Neural crest cell (in vitro differentiated cells): ENCODE measurements at places on chromosomes 2 and 18.

DNA sequence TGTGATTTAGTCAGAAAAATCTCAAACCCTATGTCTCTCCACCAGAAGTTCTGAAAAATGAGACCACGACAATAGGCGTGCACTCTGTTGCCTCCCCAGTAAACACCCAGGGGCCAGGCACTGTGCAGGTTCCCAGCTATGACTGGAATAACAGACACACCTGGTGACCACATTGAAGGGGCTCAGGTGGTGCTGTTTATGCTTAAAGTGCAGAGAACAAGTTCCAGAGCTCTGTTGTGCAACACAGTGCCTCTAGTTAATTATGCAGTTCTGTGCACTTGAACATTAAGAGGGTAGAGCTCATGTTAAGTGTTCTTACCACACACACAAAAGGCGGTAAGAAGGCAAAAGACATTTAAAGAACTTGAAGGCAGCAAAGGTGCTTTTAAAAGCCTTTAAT is 52.6 kb upstream of the AFF3 start:
- DNase-seq, result no peak

- no peak for DNase-seq
Measured at GRCh38 chr2:110995911-110996310, 124.8 kb upstream of the BCL2L11 start.

DNA sequence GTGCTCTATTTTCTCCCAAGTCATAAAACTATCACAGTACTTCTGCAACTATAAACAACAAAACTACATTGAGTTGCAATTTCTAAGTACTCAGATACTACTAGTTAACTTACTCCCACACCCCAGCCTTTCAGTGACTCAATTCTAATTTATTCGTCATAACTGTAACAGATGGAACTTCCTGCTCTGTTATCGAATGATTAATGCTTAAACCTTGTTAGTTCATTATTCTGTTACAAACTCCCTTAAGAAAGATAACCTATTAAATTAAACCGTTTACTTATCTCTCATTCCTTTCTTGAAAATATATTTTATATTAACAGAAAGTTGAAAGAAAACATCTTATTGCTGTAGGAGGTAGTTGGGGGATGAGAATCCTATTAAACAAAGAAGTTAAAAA is 17.0 kb downstream of the TNFAIP6 start:
- DNase-seq, result no peak

- peak; percentile 47 for DNase-seq
Measured at GRCh38 chr2:229273723-229274338, 2.7 kb upstream of the PID1 start.

DNA sequence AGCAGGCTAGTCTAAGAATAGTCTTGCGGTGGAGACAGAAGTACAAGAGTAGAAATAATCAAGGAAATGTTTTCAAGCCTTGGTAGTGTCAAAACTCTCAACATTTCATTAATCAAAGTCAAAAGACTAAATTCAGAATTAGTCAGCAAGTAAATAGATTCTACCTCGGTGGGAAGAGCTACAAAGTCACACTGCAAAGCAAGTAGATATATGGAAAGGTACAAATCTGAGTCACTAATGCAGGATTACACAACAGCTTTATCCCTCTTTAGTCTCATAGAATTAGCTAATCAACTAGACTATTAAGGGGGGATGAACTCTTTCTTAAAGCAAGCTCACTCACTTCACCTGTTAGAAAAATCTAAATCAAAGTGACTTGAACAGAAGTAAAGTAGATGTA is 568.7 kb upstream of the CNTNAP5 start:
- DNase-seq, result no peak

DNA sequence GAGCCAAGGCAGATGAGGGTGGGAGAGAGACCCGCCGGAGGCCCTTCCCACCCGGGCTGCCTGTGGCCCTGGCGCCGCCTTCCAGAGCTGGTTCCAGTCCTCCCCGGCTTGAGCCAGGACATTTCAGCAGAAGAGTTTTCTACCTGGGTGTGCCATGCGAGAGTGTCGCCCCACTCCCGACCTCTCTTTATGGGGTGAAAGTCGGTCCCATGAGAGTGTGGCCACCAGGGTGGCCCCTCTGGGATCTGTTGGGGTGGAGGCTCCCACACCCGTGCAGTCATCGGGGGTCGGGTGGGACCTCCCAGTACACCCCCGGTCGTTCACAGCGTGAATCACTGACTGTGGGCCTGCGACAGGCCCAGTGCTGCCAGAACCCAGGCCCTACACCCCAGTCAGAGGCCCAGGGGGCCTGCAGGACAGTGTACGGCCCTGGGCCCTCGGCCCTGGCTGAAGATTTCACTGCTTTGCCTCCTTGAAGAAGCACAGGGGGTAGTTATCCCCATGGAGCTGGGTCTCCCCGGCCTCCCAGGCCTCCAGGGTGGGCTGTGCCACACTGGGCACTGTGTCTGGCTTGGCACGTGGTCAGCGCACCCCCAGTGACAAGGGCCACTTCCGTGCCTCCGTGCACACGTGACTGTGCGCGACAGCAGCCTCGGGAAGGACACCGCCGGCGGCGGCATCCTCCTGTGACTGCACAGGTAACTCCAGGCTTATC is 5.9 kb downstream of the NFATC1 start:
- no peak for DNase-seq
